ENCODE measurements at places on chromosomes 11 and 22.

DNA sequence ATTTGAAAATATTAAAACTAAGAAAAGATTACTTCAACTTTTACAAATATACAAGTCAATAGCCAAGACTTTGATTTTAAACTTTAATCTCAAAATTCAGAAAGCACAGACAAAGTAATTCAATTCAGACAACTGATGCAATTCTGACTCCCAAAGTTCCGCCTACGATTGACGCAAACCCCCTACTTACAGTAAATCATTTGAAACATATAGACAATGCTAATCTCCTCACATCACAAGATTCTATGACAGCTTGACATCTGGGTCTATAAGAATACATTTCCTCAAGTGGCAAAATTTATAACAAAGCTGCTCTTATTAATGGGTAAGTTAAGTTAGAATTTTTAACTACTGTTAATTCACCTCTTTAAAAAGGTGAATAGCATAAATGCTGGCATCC is 75.2 kb downstream of the GUCY1A2 start:
- no peak for DNase-seq

- no peak for DNase-seq
Observed at GRCh38 chr11:104870910-104871309, 27.4 kb downstream of the CASP12 start.

DNA sequence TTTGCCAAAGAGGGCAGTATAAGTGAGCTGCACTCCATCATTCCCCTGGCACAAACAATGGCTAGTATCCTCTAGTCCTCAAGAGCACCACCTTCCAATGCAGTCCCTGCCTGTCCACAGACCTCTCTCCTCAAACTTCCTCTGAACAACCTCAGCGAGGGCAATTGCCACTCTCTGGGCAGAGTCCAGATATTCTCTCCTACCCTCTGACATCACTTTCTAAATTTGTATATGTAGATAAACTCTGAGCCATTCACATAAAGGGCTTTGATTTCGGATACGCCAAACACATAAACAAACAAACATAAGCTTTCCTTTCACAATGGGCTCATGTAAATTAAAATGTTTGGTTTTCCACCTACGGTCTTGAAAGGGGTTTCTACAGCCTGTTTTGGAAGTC is 3.0 kb upstream of the SLC43A3 start:
- no peak for DNase-seq

- no peak for DNase-seq
Observed at GRCh38 chr11:77259641-77260040, 41.8 kb downstream of the GDPD4 start.

DNA sequence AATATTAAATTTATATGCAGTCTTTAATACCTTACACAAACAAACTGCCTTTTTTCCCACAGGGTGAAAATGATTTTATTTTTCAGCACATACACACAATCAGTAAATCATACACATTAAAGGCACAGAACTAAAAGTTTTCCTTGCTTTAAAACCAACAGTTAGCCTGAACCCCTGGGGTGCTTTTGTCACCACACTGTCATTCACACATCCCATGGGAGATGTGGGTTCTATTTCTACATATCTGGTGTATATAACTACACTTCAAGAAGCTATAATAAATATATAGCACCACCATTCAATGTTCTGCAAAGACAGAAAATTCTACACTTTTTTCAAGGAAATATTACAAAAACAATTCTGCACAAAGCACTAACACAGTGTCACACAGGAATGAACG is 197.0 kb downstream of the GUCY1A2 start:
- no peak for DNase-seq

DNA sequence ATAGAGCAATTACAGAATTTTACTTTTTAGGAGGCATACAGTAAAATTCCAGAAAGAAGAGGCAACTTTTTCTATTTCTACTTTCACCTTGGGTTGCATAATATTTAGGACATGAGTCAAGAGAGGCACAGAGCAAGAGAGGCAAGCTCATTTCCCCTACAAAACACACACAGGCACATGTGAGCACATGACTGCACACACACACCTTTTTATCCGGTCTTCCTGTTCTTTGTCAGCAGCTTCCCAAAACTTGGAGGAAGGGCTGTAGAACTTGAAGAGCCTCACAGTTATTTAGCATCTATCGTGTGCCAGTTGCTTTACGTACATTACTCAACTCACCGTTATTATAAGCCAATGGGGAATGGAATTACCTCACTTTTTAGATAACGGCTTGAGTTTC is 37.8 kb upstream of the CCDC179 start:
- DNase-seq, result no peak

DNA sequence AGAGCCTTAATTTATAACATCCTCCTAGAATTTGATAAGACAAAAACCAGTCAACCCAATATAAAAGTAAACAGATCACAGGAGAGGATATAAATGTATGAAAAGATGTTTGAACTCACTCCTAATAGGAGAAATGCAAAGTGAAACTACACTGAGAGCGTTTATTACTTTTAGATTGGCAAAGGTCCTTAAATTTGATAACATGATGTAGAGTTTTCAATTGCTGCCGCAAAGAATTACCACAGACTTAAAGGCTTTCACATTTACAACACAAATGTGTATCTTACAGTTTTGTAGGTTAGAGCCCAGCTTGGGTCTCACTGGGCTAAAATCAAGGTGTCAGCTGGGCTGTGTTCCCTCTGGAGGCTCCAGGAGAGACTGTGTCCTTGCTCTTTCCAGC is 9.1 kb upstream of the POU2AF2 start:
- DNase-seq, result no peak

DNA sequence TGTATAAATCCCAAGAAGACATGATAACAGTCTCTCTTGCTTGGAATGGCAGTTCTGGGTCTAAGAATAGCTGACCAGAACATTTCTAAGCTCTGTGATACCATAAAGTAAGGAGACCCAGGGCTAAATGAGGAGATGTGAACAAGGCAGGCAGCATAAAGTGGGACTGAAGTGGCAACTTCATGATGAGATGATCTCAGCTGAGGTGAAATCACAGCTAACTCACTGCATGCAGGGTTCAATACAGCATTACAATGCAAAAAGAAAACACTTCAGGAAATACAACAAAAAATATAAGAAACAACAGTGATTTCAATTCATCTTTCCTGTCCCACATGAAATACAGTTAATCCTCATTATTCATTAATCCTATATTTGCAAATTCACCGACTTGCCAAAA is 44.6 kb downstream of the MRE11 start:
- DNase-seq, result no peak

- no peak for DNase-seq
Observed at GRCh38 chr11:61075891-61076290, 26.4 kb upstream of the CD5 start.

GRCh38 chr11:96317571-96317970 is 25.4 kb downstream of the MAML2 start:
- DNase-seq, result no peak

DNA sequence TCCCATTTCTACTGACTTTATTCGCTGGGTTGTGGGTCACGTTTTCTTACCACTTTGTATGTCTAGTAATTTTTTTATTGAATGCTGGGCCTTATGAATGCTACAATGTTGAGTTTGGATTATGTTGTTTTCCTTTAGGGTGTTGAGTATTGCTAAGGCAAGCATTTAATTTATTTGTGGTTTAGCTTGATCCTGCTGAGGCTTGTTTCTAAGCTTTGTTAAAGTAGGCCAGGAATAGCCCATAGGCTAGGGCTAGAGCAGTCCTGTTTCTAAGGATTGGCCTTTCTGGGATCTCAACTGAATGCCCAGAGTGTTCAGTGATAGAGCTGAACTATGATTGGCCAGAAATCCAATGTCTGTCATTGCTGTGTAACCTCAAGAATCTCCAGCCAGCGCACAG is 56.1 kb upstream of the LDLRAD3 start:
- no peak for DNase-seq

- no peak for DNase-seq
Observed at GRCh38 chr11:128734103-128734831, 40.4 kb downstream of the FLI1 start.

DNA sequence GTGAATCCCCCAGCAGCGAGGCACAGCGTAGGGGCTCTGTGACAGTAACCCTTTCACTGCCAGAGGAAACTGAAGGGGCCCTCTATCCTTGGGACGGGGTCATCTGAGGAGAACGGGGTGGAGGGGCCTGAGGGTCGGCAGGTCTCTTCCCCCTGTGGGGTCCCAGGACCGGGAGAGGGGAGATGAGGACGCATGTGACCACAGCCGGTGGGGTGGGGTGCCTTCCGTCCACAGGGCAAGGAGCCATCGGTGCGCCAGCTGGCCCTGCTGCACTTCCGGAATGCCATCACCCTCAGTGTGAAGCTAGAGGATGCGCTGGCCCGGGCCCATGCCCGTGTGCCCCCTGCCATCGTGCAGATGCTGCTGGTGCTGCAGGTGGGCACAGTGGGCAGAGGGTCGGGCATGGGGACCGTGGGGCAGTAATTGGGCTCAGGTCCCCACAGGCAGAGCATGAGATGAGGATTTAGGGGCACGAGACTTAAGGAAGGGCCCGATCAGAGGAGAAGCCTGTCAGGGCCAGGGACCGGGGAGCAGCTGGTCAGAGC is 20.3 kb upstream of the ARHGAP8 start:
- DNase-seq, result no peak

DNA sequence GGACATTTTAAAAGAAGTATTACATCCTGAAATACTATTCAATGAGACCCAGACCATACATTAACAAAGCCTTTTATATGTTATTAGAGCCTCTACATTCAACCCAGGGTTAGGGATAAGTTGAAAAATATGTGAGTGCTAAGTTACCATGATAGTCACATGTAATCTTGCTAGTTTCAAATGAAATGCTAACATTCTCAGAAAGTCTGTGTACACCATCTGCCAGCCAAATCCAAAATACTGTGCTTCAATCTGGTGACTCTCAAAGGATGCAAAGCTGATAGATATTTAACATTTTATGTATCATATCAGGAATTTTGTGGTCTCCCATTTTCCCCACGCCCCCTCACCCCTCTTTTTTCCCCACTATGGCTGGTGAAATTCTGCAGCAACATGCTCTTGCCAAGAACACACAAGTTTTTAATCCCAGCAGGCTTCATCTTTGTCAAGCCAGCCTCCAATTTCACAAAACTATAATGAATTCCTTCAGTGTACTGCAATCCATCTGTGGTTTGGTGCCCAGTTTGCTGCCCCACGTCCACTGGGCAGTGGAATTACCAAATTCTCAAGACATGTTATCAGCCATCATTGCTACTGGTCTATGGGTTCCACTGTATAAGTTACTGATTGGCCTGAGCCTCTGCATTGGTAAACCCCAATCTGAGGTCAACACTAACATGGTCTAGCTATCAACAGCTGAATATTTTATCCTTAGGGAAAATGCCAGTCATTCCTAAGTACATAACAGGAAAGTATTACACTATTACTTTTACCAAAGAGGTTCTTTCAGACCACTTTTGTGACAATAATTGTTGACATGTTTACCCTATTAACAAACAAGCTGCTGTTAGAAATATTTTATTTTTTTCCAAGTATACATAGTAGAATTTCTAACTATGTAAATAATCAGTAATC is 1.5 kb upstream of the PICALM start:
- no peak for DNase-seq

DNA sequence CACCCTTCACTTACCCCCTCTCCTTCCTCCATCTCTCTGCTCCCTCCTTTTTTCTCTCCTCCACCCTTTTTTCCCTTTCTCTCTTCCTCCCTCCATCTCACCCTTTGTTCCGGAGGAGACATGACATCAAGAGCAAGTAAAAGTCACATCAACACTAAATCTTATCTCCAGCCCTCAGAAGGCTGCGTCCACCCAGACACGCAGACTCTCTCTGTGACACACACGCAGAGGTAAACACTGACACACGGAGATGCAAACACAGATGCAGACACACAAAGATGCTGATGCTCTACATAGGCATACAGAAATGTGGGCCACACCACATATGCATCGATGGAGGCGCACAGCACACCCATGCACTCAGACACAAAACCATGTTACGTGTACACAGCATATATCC is 27.0 kb downstream of the NRXN2 start:
- no peak for DNase-seq

GRCh38 chr11:85627332-85627997 is at the start of gene DLG2:
TSS of gene DLG2 (minus strand) at chr11:85627344.
- no peak for DNase-seq

GRCh38 chr11:36432093-36432469 is 78.0 kb downstream of the TRAF6 start:
- no peak for DNase-seq

GRCh38 chr11:96235751-96236150 is 107.2 kb downstream of the MAML2 start:
- DNase-seq, result no peak

- no peak for DNase-seq
Observed at GRCh38 chr22:26443901-26444690, 15.0 kb downstream of the ASPHD2 start.

DNA sequence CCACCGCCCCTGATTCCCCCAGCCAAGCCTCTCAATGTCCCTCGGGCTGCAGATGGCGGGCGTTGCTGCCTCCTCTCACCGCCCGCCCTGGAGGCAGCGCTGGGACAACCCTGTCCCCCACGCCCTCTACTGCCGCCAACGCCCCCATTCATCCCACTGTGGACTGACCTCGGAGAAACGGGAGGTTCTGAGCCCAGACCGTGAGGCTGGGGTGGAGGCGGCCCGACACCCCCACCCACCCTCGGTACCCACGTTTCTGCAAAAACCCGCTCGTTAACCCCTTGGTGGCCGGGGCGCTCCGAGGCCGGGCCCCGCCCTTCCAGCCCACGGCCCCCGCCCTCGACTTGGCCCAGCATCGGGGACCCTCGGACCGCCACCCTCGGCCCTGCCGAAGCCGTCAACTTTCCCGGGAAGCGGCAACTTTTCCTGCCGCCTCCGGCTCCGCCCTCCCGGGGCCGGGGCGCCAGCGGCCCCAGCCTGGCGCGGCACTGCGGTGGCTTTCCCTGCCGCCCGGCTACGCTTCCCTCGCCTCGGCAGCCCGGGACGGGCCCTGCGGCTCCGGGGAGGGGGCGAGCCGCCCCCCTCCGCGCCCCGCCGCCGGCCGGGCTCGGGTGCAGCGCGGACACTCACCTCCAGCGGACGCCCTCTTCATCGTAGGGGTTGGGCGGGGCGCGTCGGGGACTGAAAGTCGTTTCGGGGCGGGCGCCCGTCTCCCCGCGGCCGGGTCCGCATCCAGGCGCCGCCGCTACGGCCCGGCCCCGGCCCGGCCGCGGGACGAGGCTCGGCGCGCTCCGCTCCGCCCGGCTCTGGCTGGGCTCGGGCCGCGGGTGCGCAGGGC is 458 bp downstream of the RTN4R start:
- DNase-seq, result no peak

- DNase-seq, result no peak
Observed at GRCh38 chr11:46557684-46558151, 36.1 kb downstream of the AMBRA1 start.

DNA sequence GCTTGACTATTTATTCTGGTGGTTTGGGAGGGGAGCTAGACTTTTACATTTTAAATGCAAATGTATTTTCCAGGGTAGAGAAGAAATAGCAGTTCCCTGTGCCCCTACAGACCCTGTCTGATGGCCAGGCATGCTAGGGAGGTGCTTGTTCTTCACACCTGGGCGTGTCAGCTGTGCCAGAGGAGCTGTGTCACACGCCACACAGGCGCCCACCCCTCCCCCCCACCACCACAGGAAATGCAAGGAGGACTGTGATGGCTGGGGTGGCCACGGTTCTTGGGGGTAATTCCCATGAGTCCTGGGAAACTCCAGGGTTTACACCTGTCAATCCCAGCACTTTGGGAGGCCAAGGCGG is 82.2 kb downstream of the FLI1 start:
- DNase-seq, result no peak

Measured in GF-D8 (cell line).